ENCODE measurements at places on chromosomes 3 and 15. TPM values are rescaled to one million over a fixed set of nuclear protein-coding genes. Genes with fewer than 3 reads are reported as not detected.

Gene ABHD17C
- 35.2 TPM for total RNA-seq

Gene IGDCC3
- 0.20 TPM for total RNA-seq

Gene TGM5
- not detected for total RNA-seq

Gene RASGRF1
- 0.64 TPM for total RNA-seq

Gene C2CD4A
- not detected for total RNA-seq

Gene PRSS50
- total RNA-seq = not detected

Gene CHRM5
- total RNA-seq = not detected

Gene CCDC33
- total RNA-seq = 5.2 TPM

Gene AADAC
- total RNA-seq = 18.8 TPM

Gene SLC28A1
- not detected for total RNA-seq

Gene ADGRG7
- total RNA-seq = not detected

Gene FGF12
- total RNA-seq = 0.37 TPM

Gene BCHE
- total RNA-seq = 1.2 TPM

Gene SECISBP2L
- total RNA-seq = 8.3 TPM

Gene POTEB
- not detected for total RNA-seq

Gene DAZL
- not detected for total RNA-seq

Gene NEO1
- total RNA-seq = 34.3 TPM

Gene GATA2
- 5.4 TPM for total RNA-seq

Gene OSTN
- total RNA-seq = not detected

Gene ZNF662
- not detected for total RNA-seq

Gene KLHL40
- not detected for total RNA-seq

Gene DUOXA2
- total RNA-seq = not detected

Gene TAGLN3
- total RNA-seq = 0.46 TPM

Gene CCDC13
- 0.48 TPM for total RNA-seq

Gene TFRC
- 59.5 TPM for total RNA-seq
